CD8-positive, alpha-beta memory T cell (primary cell): ENCODE measurements at places on chromosomes 12 and 14. TPM values are rescaled to one million over a fixed set of nuclear protein-coding genes. Genes with fewer than 3 reads are reported as not detected.

The GOLGA3 gene
- total RNA-seq = 63.7 TPM

The MIP gene
- total RNA-seq = not detected

The TDRD9 gene
- 0.44 TPM for total RNA-seq

GRCh38 chr12:11081987-11082386 is 10.1 kb downstream of the TAS2R43 start:
- H3K4me3 ChIP-seq = no peak overlapping the region
- H3K27ac ChIP-seq = no peak overlapping the region
- no peak for DNase-seq
- no peaks in the 10 kb centered on the region for H3K36me3 ChIP-seq
- H3K4me1 ChIP-seq = no peaks in the 10 kb centered on the region
- no peaks in the 10 kb centered on the region for H3K27me3 ChIP-seq

- H3K27ac ChIP-seq = no peak overlapping the region
- no peaks in the 10 kb centered on the region for H3K36me3 ChIP-seq
- DNase-seq = no peak
- no peak overlapping the region for H3K4me3 ChIP-seq
- H3K27me3 ChIP-seq = no peaks in the 10 kb centered on the region
These were observed 48.7 kb upstream of the PLXNC1 start for GRCh38 chr12:94099632-94100031.

DNA sequence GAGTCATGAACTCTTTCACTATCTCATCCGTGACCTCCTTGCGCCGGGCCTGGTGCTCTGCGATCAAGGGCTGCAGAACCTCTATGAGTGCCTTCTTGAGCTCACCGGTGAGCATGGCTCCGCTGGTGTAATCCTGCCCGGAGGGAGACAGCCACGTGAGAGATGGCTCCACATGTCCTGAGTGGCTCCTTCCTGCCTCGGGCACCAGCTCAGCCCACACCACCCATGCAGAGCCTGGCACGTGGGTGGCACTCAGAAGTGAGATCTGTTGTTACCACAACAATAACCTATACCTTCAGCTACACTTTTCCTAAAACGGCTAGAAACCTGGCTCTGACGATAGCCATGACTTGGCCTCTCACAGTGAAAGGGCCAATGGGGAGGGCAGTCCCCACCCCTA is 11.8 kb downstream of the SLC25A47 start:
- no peaks in the 10 kb centered on the region for H3K27me3 ChIP-seq
- no peaks in the 10 kb centered on the region for H3K36me3 ChIP-seq
- DNase-seq = no peak
- H3K27ac ChIP-seq = no peak overlapping the region
- no peaks in the 10 kb centered on the region for H3K4me1 ChIP-seq

- H3K4me3 ChIP-seq = no peak overlapping the region
- H3K36me3 ChIP-seq = peaks cover 1% of the 10 kb centered on the region
- no peak overlapping the region for H3K27ac ChIP-seq
- DNase-seq = no peak
- peaks cover under 1% of the 10 kb centered on the region for H3K4me1 ChIP-seq
These were observed 23.1 kb downstream of the FBRSL1 start for GRCh38 chr12:132513070-132513398.

GRCh38 chr14:67668559-67668958 is 5.9 kb downstream of the VTI1B start:
- DNase-seq = no peak
- no peak overlapping the region for H3K27ac ChIP-seq
- H3K4me1 ChIP-seq = peaks cover 37% of the 10 kb centered on the region
- no peaks in the 10 kb centered on the region for H3K27me3 ChIP-seq
- H3K36me3 ChIP-seq = no peaks in the 10 kb centered on the region
- no peak overlapping the region for H3K4me3 ChIP-seq

GRCh38 chr12:118377884-118378470 is 1.6 kb downstream of the SUDS3 start:
- DNase-seq = peak; percentile 63
- H3K4me1 ChIP-seq = peaks cover 32% of the 10 kb centered on the region
- peaks cover 14% of the 10 kb centered on the region for H3K36me3 ChIP-seq

DNA sequence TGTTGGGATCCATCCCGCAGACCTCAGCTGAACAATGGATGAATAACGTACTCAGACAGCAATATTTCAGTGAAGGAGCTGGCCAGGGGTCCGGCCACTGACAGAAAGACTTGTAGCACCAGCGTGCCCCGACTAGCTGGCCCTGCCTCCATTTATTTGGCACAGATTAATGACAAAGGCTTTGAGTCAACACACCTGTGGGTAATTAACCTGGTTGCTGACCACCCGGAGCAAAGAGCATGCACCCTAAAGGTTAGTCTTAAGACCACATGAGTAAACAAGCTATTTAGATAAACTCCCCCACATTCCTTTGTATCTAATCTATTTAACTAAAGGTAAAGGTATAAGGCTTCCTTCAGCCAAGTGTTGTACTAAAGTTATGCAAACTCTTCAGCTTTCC is 868.6 kb downstream of the LRFN5 start:
- no peaks in the 10 kb centered on the region for H3K4me1 ChIP-seq
- no peak overlapping the region for H3K27ac ChIP-seq
- H3K27me3 ChIP-seq = no peaks in the 10 kb centered on the region
- H3K4me3 ChIP-seq = no peak overlapping the region
